Skin of body (tissue), 3 donors: ENCODE measurements at places on chromosomes 7 and 10.

DNA sequence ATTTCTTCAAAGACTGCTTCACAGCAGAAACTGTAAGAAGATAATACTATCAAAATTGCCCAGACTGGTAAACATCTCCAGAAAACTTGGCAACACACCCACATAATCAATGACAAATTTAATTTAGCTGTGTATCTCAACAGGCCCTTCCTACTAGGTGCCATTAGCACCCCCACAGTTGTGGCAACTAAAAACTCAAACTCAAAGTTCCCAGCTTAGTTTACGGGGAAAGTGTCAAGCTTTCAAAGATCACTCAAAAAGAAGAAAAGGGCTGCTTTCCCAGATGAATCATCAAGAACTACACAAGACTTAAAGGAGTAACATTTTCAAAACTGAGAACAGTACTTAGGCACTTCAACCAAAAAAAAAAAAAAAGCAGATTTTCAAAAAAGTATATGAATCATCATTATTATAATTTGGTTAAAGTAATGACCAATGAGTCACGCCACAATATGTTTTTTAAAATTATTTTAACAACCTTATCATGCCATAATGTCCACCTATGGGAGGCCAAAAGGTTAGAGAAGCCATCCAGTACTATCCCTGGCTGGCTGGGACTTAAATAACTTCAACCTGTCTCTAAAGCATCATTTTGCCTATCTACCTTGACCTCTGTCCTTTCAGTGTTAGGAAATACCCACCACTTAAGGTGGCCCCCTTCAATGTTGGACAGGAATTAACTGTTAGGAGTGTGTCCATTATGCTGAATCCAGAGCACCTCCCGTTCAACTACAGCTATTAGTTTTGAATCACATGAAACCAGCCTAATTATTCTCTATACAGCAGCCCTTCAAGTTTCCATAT is 90.8 kb downstream of the ZFAND4 start:
- no peak for DNase-seq

GRCh38 chr10:78551184-78552005 is 517.4 kb upstream of the ZMIZ1 start:
- DNase-seq = no peak

DNA sequence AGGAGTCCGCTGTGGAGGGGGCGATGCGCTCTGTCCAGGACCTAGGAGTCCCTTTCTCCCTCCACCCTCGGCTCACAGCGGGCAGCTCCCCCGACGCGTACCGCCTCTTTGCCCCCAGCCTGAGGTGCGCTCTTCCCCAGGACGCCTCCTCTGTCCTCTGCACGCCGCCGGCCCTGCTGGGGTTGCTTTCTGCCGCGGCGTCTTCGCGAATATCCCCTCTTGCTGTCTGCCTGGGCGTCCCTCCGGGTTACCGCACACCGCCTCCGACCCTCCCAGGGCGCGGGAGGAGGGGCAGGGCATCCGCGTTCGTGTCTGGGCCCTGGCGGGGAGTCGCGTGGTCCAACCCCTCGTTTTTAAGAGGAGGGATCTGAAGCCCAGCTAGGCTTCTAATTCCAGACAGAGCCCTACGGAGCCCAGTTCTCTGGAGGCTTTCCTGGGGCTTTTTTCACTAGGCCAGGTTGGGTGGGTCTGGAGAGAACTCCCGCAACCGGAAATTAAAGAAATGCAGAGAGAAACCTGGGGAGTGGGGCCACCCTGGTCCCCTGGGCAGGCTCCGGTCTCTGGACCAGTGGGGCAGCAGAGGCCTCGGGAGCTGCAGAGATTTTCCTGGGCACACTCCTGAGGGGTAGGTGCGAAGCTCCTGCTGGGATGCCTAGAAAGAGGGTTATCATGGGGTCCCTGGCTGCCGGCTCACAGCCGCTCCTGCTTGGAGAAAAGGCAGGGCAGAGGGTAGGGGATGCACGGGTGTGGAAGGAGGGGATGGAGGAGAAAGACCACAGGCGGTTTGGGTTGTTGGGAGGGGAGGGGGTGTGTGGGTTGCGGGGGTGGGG is 166.9 kb downstream of the UBE2H start:
- no peak for DNase-seq

DNA sequence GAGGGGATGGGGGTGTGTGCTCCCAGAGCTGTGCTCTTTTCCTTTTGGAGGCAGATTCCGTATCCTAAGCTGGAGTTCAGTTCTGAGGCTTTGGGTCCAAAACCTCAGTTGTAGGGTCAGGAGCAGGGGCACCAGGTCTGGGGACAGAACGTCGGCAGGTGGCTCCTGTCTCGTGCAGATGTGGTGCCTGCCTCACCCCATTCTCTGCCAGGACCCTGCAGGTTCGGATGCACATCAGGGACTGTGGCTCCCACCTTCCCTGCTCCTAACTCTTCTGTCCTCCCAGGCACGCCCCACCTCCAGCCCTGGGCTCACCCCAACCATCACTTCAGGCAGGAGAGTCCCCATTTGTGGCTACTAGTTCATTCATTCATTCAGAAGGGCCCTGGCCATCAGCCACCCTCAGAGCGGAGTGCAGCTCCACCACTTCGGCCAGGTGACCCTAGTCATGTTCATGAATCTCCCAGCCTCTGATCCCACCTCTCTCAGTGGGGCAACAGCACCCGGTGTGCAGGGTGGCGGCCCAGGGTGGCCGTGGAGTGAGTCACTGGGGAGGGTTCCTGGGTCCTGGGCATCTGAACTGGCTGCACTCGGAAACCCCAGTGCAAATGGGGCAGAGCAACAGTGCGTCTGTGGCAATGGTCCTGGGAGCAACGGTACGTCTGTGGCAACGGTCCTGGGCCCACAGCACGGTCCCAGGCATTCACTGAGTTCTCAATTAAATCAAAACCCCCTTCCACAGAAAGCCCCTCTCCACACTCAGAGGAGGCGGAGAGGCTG is 100.8 kb upstream of the FAM20C start:
- DNase-seq = no peak

- DNase-seq = no peak
Measured at GRCh38 chr10:111117528-111118277, 40.9 kb downstream of the ADRA2A start.

DNA sequence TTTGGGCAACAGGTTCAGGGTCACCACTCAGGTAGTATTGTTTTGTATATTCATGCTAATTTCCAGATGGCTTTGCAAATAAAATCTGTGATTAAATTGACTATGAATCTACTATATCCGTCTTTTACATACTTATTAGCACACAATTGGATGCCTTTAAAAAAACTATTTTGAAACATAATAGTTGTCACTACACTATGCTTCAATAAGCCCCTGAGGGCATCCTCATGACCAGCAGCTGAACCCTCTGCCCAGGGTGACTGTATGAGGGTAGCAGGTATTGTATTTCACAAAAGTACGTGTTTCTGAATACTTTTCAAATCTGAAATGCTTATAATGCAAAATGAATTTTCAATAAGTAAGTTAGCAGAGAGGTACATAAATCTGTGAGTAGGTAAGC is 97.3 kb downstream of the DNAH11 start:
- no peak for DNase-seq

DNA sequence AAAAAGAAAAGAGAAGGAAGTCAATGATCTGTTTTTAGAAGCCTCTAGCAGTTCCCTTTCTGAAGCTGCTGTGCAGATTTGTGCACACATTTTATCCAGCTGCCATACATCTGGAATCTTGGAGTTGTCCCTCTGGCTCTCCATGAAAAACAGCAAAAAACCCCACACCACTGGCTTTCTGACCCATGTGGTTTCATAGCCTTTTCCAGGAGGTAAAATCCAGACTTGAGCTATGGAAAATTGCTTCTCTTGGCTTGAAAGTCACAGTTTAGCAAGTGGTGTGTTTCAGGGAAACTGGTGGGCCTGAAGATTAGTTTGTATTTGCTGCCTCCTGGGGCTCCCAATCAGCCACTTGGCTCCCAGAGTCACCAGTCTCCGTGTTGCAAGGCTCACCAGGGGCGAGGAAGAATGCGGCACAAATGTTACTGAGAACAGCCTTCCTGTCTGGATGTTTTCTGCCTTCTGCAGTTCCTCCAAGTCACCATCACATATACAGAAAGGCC is 50.1 kb upstream of the ADRB1 start:
- peak; percentile 79 for DNase-seq

- DNase-seq = no peak
Measured at GRCh38 chr10:111034598-111035310, 42.1 kb upstream of the ADRA2A start.

- no peak for DNase-seq
Measured at GRCh38 chr10:124075231-124075955, 18.0 kb downstream of the CHST15 start.

DNA sequence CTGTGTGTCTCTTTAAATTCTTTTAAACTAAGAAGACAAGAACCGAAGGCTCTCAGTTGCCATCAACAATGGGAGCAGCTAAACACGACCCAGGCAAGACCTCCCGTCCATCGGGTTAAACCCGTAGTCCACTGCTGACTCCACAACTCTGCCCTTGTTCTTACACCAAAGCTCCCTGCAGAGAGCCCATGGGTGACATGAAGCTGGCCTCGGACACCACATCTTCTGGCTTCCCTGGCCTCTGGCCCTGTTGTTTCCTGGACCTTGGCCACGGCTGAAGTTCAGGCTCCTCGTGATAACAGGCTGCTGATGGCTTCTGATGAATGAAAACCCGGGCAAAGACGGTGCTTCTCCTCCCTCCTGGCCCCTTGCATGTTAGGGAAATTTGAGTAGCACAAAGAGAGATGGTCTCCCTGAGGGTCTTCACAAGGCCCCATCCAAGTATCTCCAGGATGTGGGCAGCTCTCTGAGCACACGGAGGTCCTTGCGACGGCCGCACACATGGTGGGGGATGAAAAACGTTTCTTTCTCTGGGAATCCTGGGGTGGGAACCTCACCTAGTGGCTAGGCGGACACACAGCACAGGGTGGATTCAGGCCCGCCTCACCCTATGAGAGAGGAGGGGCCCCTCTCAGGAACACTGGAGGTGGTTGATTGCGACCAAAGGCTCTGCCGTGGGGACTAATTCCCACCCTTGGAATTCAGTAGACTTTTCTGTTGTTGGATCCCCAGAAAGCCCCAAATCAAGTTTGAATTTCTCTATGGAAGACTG is 271.1 kb downstream of the ADARB2 start:
- DNase-seq = no peak

DNA sequence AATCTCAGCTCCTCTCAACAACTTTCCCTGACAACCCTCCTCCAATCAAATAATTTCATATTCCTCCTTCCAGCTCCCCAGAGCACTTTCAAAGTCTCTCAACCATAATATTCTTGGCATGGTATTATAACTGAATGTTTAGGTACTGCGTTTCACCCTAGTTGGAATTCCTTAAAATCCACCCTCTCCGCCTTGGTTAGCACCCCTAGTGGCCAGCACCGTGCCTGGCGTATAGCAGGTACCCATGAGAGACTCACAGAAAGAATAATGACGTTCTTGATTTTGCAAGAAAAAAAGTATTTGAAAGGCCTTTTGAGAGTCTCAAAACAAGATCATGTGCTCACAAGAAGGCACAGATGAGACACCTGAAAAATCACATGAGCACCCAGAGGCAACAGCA is 50.9 kb downstream of the GLI3 start:
- DNase-seq = no peak

- no peak for DNase-seq
Measured at GRCh38 chr7:693280-693679, 33.2 kb upstream of the DNAAF5 start.

DNA sequence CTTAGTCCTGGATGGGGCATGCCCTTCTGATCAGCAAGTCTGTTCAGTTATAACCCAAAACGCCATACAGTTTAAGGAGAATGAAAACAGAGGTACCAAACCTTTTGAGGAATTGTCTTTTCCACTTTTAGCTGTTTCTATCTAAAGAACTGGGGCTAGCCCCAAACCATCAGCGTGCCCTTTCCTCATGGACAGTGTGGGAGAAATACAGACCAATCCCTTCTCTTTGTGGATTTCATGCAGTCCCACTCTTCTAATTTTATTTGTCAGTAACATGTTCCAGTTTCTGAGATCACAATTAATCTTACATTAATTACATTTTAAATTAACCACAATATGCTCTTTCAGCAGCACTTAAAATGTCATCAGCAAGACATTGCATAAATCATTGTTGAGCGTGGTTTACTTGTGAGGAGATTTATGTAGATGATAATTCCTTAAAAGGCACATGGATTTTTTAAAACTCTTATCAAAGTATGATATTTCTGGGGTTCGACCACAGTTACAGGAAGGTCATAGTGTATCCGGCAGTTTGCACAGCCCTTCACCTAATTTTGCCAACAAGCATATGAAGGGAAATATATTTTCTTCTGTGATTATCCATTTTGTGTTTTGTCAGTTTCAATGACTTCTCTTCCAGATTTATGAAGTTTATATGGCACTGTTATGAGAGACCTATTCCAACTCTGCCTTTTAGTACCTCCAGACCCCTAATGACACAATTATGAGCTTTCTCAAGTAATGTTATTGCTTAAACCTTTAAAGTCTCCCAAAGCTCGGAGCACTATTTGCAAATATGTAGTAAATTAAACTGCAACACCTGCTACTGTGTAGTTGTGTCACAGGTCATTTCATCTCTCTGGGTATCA is 868.4 kb upstream of the C7orf33 start:
- DNase-seq = no peak

GRCh38 chr7:135847242-135847641 is 98.6 kb upstream of the FAM180A start:
- DNase-seq = no peak
